ENCODE measurements at places on chromosomes 6 and 20.

DNA sequence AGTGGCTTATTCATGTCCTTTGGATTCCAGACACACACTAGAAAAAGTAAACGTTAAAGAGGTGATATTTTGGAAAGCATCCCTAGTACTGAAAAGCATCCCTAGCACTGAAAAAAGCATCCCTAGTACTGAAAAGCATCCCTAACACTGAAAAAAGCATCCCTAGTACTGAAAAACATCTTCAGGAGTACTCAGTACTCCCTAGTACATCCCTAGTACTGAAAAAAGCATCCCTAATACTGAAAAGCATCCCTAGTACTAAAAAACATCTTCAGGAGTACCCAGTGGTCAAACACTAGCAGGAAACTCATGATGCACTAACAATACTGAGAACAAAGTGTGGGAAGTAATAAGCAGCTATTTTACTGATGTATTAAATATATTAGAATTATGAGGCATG, 45.6 kb upstream of the SAMHD1 start:
- DNase-seq: no peak

GRCh38 chr20:2283706-2284423, 11.9 kb upstream of the TGM3 start:
- DNase-seq: no peak

DNA sequence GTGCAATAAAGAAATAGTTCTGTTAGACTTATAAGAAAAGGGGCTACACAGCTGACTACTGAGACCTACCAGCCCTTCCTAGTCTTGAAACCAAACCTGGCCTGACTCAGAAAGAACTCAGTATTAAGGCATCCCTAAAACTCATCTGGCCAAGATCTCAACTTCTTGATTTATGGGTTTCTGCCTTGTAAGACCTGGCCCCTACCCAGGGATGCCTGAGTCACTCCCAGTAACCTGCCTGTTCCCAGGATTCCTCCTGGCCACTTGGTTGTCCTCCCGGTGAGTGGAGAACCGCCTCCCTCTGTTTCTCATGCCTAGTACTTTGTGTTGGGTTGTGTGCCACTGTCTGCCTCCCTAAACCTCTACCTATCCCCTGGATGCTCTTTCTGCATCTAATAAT, 189.4 kb upstream of the PREP start:
- no peak for DNase-seq

- DNase-seq: no peak
Measured at GRCh38 chr6:113860181-113860955, 3.2 kb downstream of the MARCKS start.

DNA sequence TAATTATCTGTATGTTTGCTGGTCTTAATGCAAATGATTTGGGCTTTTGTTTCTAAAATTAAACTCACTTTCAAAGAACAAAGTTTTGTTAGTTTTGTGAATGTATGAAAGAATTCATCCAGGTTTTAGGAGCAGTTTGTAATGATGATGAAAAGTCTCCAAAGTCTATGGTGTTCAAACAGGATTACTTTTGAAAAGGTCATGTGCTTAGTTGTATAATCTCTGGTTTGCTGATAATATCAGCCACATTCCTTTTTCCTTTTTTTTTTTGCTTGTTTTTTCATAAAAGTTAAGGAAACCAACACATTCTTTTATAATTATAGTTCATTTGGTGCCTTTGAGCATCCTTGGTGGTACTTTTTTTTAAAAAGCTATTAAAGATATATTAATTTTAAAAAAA, 88.9 kb downstream of the RTN4IP1 start:
- no peak for DNase-seq

All from cortex of kidney (tissue), 1 donor.